ENCODE measurements at places on chromosomes 5 and 9. TPM values are rescaled to one million over a fixed set of nuclear protein-coding genes. Genes with fewer than 3 reads are reported as not detected.

TTC39B gene
- total RNA-seq, result 3.7 TPM

KIF27 gene
- total RNA-seq, result 0.20 TPM

KCNV2 gene
- not detected for total RNA-seq

LRRC26 gene
- total RNA-seq, result 0.44 TPM

ZNF622 gene
- 46.3 TPM for total RNA-seq

PCDHB12 gene
- 0.18 TPM for total RNA-seq

TLX3 gene
- total RNA-seq, result not detected

OSMR gene
- total RNA-seq, result not detected

All from HT-29 (cell line).